ENCODE measurements at places on chromosomes 16 and 17.

GRCh38 chr16:78275420-78275819 is 176.0 kb downstream of the WWOX start:
- no peak for DNase-seq

DNA sequence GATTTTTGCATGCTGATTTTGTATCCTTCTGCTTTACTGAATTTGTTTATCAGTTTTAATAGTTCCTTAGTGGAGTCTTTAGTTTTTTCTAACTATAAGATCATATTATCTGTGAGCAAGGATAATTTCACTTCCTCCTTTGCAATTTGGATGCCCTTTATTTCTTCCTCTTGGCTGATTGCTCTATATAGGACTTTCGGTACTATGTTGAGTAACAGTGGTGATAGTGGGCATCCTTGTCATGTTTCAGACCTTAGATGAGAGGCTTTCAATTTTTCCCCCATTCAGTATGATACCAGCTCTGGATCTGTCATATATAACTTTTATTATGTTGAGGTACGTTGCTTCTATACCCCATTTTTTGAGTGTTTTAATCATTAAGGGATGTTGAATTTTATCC is 224.5 kb upstream of the CNTNAP4 start:
- no peak for DNase-seq

DNA sequence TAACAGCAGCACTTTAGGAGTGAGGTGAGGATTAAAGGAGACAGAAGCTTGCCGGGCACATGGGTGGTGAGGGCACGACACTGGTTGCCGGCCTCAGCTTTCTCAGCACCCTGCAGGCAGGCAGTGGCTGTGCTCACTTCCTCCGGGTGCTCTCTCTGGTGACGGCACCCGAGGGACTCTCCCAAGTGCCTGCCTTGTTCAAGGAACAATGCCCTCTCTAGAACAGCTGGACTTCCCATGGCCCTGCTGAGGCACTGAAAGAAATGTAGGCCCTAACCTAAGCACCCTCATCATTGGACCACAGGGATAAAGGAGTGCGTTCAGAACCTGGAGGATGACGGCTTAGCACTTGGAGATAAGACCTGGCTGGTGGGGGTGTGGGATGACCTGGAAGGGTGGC is 72.7 kb downstream of the N4BP1 start:
- no peak for DNase-seq

DNA sequence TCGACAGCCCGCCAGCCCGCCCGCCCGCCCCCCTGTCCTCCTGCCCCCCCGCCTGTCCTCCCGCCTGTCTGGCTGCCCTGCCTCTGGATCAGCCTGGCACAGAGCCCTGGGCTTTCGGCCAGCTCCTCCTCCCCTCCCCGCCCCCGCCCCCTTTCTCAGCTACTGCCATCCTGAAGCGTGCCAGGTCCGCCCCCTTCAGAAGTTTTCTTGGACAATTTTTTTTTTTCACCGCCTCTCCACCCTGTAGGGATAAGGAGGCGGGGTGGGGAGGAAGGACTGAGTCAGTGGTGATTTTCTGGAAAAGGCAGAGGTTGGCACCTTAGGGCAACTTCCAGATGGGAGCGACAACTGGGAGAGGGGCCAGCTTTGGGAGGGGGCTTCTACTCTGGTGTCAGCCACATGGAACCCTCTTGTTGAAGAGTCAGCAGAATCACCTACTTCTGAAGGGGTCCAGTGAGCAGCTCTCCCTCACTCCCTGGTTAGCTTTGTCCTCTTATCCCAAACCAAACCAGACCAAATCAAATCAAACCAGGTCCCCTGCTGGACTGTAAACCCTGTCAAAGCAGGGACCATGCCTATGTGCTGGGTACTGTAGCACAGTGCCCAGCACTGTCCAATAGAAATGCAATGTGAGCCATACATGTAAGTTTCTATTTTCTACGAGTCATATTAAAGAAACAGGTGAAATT is 19.7 kb downstream of the IGF2BP1 start:
- no peak for DNase-seq
